ENCODE measurements at places on chromosomes 5 and 9.

DNA sequence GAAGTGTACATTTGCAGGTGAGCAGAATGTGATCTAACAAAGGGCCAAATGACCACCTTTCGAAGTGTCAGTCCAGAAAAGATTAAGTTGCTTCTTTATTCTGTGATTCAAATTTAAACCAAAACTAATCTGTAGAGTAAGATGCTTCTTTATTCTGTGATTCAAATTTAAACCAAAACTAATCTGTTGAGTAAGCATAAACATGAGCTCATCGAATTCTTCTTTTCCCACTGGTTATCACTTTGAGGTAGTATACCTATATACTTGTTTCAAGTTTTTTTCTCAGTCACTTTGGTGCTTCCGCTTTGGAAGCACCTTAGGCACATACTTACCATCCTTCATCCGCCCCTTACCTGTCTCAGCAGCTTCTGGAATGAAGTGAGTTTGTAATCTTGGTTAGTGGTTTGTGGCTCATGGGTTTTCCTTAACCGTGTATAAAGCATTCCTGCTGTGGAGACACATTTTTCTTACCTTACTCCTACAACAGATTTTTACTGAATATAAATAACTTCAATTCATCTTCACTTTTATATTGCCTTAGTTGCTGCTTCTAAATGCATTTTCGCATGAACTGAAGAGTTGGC lies 40.7 kb upstream of the CTXN3 start:
- no peak for DNase-seq

DNA sequence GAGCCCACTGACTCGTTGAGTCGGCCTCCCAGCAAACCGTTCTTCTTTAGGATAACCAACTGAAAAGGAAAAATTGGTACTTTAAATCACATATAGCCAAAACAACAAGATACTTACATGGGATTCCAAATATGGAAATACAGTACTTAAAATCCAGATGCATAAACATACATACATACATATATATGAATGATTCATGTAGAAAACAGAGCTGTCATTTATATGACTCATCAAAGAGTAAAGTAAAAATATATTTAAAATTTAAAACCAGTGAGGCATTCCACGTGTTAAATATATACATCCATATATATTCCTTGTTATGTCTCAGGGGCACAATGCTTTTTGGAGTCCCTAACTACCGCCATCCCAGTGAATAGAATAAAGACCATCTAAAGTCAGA lies 36.7 kb downstream of the DMGDH start:
- DNase-seq = no peak

- no peak for DNase-seq
Observed at GRCh38 chr9:109323771-109324170, 2.9 kb upstream of the EPB41L4B start.

- no peak for DNase-seq
Observed at GRCh38 chr9:81069923-81070322, 619.4 kb downstream of the TLE1 start.

DNA sequence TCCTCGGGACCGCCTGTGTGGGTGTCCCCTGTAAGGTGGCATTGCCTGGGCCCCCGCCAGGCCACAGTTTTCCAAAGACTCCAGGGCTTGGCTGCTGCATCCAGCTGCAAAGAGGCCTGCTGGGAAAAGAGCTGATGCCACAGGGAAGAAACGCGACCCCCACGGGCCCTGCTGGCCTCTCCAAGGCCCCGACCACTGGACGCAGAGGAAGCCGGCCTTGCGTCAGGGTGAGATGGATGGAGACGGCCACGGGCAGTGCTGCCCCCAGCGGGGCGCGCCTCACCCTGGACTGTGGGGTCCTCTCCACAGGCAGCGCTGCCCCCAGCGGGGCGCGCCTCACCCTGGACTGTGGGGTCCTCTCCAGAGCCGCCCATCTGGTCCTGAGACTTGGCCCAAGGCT lies 21.3 kb upstream of the SLC6A19 start:
- DNase-seq = no peak

- DNase-seq = no peak
Observed at GRCh38 chr9:8456344-8456743, 656.8 kb upstream of the DMAC1 start.

DNA sequence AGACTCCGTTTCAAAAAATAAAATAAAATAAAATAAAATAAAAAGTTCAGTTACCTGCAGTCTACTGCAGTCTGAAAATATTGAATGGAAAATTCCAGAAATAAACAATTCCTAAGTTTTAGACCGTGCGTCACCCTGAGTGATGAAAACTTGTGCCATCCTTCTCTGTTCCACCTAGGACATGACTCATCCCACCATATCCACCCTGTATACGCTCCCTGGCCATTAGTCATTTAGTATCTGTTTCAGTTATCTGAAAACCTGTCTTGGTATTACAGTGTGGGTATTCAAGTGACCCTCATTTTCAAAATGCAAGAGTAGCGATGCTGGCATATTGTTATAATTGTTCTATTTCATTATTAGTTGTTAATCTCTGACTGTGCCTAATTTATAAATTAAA lies 51.8 kb upstream of the TEX48 start:
- DNase-seq = no peak

- no peak for DNase-seq
Observed at GRCh38 chr9:25742256-25742655, 64.0 kb upstream of the TUSC1 start.

DNA sequence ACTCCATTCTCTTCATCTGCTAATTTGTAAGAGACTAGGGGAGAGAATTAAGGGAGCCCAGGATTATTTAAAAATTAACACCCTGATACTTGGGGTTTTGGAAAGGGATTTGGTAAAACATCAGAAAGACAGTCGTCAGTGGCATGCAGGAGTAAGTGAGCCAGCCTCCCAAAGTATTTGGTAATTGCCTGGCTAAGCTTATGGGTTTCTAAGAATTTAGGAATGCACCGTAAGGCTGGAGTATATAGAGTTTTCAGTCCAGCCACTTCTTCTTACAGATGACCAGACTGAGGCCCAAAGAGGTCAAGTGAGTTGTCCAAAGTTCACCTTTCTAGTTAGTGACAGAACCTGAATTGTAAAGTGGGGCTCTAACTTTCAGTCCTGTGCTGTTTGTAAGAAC lies 25.8 kb upstream of the NFIB start:
- no peak for DNase-seq

DNA sequence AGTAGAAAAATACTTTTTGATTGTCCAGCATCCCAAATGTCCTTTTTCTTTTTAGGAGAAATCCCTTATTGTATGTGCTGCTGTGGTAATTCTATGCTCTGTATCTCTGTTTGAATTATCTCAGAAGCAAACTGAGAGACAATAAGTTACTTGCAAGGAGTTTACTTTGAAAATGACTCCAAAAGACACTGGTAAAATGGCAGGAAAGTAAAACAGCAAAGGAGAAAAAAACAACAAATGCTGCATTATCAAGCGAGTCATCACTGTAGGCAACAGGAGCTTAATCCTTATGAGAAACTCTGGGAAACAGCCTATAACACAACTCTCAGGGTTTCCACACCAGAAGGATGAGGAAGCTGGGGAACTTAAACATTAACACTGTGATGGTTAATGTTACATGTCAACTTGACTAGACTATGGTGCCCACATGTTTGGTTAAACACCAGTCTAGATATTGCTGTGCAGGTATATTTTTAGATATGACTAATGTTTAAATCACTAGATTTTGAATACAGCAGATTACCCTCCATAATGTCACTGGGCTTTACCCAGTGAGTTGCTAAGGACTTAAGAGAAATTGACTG lies 92.6 kb upstream of the GAS1 start:
- DNase-seq = no peak

DNA sequence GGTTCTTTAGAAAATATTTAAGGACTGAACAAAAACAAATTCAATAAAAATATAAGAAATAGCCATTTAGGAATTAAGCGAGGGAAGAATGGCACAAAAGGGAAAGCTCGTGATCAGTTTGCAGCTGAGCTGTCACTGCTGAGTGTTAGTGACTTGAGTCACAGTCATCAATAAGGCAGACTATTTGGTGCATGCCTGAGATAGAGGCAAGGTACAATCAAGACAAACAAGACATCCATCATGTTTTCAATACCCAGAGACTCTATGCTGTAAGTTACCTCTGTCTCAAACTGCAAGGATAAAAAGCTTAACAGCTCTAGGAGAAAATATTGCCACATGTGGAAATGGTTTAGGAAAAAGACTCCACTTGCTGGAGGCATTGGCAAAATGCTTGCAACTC lies 426.4 kb upstream of the TYRP1 start:
- no peak for DNase-seq

- no peak for DNase-seq
Observed at GRCh38 chr5:93830893-93831292, 89.5 kb upstream of the POU5F2 start.

- no peak for DNase-seq
Observed at GRCh38 chr9:4530375-4530774, 40.1 kb downstream of the SLC1A1 start.

GRCh38 chr5:129639331-129639730 lies 108.6 kb upstream of the MINAR2 start:
- DNase-seq = no peak

- no peak for DNase-seq
Observed at GRCh38 chr5:32543291-32543690, 42.1 kb upstream of the SUB1 start.

GRCh38 chr5:178465228-178465860 lies 124.8 kb downstream of the COL23A1 start:
- DNase-seq = no peak

GRCh38 chr9:80437825-80438224 lies 866.1 kb downstream of the TLE4 start:
- DNase-seq = no peak

- peak; percentile 30 for DNase-seq
Observed at GRCh38 chr9:127731938-127732337, 3.2 kb downstream of the TOR2A start.

GRCh38 chr9:111890334-111890733 lies 6.3 kb upstream of the UGCG start:
- DNase-seq = no peak

DNA sequence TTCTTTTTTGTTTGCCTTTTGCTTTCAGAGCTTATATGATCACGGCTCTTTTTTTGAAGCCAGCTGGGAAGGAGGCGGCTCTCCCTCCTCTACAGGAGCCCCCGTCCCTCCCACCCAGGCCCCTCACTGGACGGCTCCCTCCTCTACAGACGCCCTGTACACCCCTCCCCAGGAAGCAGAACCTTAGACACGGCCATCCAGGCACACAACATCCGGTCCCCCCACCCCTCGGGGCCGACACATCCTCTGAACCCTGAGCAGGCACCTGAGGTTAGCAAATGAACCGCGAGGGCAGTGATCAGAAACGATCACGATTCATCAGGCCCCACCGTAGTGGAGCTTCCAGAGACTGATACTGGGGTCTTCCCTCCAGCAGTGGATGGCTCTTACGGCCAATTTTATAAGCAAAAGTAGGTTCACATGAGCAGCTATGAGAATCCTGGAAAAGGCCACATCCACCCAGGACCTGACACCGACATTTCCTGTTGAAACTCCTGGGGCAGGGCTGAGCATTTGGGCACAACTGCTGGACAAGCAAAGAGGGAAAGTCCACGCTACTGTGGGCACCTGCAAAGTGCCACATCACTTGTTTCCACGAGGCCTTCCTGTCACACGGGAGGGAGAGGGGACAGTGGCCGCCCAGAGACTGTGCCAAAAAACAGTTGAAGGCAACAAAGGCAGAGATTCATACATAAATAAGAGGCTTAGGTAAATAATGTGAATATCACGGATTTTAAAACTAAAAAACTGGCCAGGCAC lies 78.9 kb downstream of the SEMA4D start:
- DNase-seq = no peak

DNA sequence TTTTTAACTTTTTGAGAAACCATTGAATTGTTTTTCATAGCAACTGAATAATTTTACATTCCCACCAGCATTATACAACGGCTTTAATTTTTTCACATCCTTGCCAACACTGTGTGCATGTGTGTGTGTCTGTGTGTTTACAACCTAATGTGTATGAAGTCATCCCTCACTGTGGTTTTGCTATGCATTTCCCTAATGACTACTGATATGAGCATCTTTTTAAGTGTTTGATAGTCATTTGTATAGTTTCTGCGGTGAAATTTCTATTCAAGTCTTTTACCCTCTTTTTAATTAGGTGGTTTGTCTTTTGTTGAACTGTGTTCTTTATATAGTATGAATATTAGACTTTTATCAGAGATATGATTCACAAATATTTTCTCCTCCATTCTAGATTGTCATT lies 263.1 kb upstream of the COX7C start:
- no peak for DNase-seq

GRCh38 chr9:93120846-93121315 lies 13.2 kb downstream of the NINJ1 start:
- no peak for DNase-seq

DNA sequence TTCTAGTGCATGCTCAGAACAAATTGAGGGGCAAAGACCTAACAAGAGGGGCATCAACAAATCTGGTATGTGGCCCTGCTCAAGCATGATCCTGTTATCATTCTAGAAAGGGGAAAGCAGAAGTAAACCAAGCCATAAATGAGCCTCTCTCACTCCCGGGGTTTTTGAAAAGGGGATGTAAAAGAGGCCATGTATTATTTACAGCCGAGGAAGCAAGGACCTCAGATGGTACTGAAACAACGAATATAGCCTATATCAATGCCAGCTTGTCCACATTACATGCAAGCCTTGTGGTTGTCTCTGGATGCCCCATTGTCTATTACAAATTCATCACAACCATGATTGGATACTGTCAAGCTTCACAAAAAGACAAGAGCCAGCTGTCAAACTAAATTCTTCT lies 211.3 kb downstream of the DCP2 start:
- no peak for DNase-seq

DNA sequence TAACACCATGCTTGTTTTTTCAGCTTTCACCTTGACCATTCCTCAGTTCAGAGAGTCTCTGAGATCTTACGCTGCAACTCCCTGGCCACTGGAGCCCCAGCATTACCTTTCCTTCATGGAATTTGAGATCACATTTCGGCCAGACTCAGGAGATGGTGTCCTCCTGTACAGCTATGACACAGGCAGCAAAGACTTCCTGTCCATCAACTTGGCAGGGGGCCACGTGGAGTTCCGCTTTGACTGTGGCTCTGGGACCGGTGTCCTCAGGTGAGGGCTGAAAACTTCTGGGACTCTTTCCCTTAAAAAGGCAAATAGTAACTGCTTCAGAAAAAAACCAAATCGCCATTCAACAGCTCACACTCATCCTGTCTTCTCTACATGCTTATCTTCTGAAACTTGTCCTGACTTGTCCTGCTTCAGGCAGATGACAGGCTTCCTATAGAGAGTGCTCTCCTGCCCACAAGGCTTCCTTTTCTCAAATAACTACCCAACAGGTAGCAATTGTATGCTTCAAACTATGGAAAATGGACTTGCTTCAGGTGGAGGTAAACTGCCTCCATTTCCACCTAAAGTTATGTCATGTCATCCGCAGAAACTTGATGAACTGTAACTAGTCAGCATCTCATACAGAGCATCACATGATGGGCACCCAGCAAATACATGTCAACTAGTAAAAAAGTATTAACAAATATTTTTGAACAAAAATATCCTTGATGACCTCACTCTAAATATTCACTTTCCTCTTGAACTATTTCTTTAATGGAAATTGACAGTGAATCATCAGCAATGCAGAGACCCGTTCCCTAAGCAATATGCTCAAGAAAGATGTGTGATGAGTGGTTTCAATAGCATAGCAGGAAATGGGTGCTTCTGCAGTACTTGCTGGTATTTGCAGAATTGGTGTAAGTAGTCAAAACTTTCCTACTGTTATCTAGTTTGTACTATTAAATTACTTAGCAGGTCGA lies 129.2 kb downstream of the LIFR start:
- no peak for DNase-seq
